ENCODE measurements at places on chromosomes 7 and 10.

GRCh38 chr7:142647749-142648148 is 101.5 kb upstream of the PRSS1 start:
- no peak for DNase-seq

GRCh38 chr10:63707254-63707910 is 186.2 kb downstream of the REEP3 start:
- no peak for DNase-seq

- DNase-seq = no peak
Observed at GRCh38 chr7:25361863-25362262, 133.6 kb upstream of the NPVF start.

DNA sequence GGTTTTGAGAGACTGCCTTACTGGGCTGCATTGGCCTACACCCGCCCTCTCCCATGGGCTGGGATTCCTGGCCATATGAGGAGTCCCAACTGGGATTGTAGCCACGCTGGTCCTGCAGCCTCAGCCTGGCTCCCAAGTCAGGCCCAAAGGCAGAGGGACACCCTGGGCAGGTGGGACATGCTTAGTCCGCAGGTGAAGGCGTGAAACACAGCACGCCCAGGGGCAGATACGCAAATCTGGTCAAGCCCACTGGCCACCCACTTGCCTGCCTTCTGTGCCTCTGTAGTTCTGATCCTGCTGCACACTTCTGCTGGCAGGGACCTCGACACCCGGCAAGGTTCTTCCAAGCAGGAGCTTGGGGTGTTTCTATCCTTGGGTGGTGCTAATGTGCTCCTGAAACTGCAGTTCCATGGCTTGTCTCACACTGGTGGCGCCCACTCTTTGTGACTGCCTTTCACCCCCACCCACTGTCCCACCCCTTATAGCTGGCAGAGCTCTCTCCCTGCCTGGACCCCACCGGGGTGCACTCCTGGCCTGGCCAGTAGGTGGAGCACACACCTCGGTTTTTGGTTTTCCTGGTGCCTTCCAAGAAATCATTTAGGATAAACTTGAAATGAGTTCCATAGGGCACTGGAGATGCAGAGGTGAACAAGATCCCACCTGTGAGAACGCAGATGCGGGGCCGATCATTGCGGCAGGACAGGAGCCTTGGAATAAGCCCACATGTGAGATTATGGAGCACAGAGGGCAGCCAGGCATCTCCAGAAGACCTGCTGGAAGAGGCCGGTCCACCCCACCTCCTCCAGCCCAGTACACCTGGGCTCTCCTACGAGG is 47.9 kb downstream of the MKI67 start:
- DNase-seq = no peak

DNA sequence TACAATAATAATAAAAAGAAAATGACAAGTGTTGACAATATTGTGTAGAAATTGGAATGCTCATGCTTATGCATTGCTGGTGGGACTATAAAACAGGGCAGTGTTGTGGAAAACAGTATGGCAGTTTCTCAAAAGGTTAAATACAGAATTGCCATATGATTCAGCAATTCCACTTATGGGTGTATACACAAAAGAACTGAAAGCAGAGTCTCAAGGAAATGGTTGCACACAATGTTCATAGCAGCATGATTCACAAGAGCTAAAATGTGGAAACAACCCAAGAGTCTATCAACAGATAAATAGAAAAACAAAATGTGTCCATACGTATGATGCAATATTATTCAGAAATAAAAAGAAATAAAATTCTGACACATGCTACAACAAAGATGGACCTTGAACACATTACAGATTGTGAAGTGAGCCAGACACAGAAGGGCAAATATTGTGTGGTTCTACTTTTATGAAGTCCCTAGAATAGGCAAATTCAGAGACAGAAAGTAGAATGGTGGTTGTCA is 64.8 kb upstream of the GRM8 start:
- no peak for DNase-seq

- DNase-seq = no peak
Observed at GRCh38 chr7:28942168-28942567, 16.0 kb downstream of the TRIL start.

- DNase-seq = no peak
Observed at GRCh38 chr10:75542906-75543305, 111.5 kb downstream of the LRMDA start.

GRCh38 chr7:23490357-23491135 is 20.3 kb upstream of the IGF2BP3 start:
- no peak for DNase-seq

DNA sequence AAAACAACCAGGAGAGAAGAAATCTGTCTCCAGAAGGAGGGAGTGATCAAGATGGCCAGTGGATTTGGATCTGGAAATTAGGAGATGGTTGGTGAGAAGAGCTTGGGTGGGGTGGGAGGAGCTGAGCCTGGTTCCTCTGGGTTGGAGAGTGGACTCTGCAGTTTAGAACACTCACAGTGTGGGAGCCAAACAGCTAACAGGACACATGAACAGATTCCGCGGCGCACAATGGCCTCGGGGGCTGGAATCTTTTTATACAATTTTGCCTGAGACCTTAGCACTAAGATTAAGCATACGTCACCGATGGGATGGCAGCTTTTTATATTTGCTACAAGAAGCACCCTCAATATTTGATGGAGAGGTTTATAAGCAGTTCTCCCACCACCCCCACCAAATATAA is 2.9 kb downstream of the ECHDC3 start:
- DNase-seq = no peak

DNA sequence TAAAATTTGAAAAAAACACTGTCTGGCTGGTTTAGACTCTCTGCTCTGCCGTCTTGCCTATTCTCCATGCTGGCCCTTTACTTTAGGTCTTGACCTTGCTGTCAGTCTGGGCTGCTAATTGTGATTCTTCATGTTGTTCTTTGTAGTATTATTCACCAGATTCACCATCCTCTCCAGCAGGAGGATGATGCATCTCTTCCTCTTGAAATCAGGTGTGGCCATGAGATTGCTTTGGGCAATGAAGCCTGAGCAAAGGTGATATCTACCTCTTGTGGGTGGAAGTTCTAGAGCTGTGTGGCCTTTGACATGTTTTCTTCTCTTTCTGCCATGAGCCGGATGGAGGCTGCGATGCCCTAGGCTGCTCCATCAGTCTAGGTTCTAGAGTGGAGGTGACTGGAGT is 51.3 kb upstream of the ITPRID1 start:
- no peak for DNase-seq

- no peak for DNase-seq
Observed at GRCh38 chr10:124003481-124003870, 89.9 kb downstream of the CHST15 start.

GRCh38 chr10:110005719-110006118 is 2.1 kb upstream of the ADD3 start:
- no peak for DNase-seq

DNA sequence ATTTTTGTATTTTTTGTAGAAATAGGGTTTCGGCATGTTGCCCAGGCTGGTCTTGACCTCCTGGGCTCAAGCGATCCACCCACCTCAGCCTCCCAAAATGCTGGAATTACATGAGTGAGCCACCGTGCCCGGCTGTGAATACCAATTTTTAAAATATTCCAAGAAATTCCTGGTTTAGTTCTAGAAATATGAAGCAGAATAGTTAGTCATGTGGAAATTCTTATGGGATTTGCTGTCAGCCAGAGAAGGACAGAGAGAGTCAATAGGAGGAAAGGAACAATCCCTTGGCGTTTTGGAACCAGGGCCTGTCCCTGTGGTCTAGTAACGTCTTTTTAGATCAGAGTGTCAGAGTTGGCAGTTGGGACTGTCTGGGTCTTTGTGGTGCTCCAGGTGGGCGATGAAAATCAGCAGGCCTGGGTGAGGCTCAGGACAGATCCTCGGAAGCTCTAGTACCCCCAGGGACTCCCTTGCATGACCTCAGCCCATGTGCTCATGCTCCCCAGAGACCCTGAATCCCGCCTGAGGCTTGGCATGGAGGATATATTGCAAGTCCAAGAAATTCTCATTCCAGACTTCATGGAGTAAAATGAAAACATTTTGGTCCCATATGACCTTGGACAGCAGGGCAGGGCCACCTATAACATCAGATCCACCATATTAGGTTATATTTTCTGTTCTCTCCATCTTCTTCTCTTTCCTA is 7.8 kb downstream of the NODAL start:
- DNase-seq = no peak

DNA sequence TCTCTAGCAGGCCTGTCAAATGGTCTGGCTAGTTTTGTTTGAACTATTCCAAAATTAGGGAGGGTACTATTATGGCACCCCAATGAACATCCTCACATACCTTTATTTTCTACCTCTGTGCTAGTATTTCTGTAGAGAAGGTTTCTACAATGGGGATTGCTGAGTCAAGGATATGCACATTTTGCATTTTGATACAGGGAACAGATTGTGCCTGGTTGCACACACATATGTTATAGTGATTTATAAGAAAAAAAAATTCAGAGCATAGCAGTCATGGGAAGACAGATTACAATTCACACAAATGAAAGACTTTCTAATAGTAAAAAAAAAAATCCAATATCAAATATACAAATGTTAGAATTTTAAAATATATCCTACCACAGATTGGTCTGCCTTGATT is 14.1 kb upstream of the NRBF2 start:
- DNase-seq = no peak

DNA sequence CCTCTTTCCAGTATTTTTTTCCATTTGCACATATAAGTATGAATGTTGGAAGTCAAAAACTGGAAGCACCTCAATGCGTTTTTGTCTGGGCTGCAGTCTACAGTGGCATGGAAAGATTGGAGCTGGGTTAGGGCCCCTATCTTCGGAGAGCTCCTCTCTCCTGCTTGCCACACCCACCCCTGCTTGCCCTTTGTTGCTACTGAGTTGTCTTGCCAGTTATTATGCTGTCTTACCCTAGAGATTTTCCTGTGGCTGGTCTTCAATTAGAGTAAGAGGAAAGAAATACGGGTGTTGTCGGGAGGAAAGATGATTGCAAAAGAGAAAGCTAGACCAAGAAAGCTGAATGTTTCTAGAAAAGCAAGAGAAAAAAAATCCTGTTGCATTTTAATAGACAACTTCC is 228.9 kb upstream of the CELF2 start:
- DNase-seq = no peak

DNA sequence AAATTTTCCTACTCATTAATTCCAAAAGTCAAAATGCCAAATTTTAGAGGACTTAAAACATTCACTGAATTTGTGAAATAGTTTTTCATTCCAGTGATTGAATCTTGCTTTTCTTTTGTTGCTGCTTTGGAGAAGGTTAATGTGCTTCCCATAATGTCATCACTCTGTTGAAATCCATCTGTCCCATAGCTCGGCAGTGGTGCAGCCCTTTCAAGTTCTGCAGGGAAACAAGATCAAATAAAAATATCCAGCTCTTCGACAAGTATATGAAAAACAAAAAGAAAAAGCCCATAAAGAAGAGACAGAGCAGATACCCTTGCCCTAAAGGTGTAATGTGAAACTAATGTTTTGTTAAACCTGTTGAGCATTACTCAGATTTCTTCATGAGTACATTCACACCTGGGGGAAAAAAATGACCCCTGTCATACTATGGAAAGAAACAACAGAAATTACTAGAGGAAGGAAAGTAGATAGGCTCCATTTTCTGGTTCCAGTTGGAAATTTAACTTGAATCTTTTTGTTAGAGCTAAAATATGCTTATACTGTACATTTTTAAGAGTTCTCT is 35.1 kb downstream of the AGR3 start:
- DNase-seq = no peak

DNA sequence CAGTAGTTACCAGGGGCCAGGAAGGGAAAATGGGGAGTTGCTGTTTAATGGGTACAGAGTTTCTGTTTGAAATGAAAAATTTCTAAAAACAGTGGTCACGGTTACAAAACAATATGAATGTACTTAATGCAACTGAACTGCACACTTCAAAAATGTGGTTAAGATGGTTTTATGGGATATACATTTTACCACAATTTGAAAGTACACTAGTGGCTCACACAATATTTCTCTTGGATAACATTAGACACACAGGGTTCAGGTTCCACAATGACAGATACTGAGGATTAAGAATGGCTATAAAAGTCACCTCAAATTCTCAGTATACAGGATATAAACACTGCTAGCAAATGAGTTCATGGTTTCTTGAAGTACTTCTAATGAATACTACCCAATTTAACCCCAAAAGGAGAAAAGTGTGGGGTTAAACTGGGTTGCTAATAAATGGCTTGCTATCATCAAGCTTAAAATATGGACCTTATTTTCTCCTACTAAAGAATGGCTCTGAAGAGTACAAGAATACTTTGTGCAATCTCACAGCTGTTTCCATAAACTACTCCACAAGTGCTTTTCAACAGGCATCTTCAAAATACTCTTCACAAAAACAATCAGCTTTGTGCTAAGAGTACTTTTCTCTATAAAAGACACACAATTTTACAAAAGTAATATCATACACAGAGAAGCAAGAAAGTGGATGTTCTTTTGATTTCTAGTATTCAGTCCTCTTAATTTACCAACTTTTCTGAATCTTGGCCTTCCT is 92.9 kb downstream of the SRPK2 start:
- no peak for DNase-seq

DNA sequence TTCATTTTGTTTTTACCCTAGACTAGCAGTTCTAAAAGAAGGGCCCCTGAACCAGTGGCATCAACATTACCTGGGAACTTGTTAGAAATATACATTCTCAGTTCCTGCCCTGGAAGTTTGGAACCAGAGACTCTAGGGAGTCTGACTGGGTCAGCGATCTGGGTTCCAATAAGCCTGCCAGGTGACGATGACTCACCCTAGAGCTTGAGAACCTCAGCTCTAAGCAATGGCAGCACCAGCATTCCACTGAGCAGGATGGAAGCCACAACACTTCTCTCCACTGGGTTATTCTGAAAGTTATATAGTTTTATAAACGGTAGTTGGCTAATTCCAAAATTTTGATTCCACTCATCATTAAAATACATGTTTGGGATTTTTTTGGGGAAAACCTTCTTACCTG is 97.0 kb upstream of the AMPH start:
- no peak for DNase-seq

DNA sequence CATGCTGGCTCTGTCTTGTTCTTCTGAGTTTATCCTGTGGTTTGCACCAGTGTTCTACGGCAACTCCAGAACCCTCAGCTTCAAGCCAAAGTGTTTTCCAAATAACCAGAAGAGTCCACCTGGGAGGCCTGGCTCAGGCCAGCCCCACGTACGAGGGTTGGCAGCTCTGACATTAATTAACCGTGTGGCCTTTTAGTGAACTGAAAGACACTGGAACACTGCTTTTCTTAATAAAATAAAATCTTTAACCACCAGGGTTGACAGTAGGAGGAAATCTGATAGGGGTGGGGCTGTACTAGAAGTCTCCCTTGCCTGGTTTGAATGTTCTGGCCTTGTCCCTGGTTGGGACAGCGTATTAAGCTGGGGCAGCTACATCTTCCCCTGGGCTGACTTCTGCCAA is 64.9 kb downstream of the SYPL1 start:
- DNase-seq = no peak

- DNase-seq = no peak
Observed at GRCh38 chr7:26506196-26506595, 214.5 kb downstream of the SNX10 start.

GRCh38 chr7:150412518-150413488 is 33.7 kb downstream of the ZNF775 start:
- no peak for DNase-seq

DNA sequence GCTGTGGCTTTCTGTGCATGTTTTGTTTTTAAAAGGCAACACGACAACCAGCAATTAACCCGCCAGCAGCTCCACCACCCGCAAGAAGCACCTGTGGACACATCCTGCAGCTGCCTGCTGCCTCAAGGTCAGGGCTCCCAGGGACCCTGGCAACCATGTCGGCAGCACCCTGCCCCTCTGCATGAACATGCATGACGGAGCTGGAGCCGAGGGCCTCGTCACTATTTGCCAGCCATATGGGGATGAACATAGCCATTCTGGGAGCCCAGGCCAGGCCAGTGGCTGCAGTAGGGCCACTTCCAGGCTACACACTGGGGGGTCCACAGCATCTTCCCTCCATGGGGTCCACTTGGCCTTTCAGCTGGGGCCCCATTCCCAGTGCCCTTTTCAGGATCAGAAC is 52.9 kb downstream of the CAMK2B start:
- DNase-seq = no peak
